Activated CD4-positive, alpha-beta T cell treated with anti-CD3 and anti-CD28 coated beads, Interleukin-2, amount 50 U/mL, for 16 hours (primary cell): ENCODE measurements at places on chromosomes 7 and 10.

DNA sequence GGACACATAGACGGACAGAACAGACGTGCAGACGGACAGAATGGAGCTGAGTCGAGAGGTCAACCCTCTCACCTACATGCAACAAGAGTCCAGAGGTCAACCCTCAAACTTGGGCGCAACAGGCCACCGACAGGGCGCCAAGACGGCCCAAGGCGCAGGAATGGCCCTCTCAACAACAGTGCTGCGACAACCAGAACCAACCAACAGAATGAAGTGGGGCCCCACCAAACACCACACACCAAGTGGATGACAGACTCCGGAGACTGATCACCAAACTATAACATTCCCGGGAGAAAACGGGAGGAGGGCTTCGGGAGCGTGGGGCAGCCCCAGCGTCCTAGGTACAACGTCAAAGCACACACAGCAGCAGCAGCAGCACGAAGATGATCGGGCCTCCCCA lies 13.4 kb downstream of the INTS1 start:
- DNase-seq: no peak

- peak; percentile 59 for DNase-seq
Observed at GRCh38 chr7:121081327-121081936, 92.9 kb downstream of the CPED1 start.

DNA sequence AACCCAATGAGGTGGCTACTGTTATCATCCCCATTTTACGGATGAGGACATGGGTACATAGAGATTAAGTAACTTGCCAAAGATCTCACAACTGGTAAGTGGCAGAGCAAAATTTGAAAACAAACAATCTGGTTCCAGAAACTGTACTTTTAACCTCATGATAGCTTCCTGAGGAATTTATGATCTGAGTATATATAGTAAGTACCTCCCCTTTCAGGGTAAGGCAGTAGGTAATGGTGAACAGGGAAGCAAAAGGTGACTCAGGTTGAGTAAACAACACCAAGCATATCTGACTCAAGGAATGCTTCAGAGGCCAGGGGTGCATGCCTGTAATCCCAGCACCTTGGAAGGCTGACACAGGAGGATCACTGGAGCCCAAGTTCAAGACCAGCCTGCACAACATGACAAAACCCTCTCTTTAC lies 21.1 kb downstream of the KLLN start:
- no peak for DNase-seq

DNA sequence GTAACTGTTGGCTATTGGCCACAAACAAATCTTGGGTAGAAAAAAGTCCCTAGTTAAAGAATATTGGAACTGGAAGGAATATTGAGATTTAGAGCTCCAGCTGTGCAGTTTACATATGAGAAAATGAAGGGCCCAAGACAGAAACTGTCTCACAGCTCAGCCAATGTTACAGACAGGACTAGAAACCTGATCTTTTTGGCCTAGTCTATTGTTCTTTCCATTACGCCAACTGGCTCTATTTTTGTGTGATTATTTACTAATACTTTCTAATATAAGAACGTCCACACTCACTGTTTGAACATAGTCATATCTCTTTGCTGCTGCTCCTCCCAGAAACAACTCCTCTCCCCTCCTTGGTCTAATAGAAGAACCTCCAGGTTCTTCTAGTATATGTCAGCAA lies 1.2 kb downstream of the WEE2 start:
- DNase-seq: no peak

- no peak for DNase-seq
Observed at GRCh38 chr10:132368881-132369635, 27.9 kb upstream of the PWWP2B start.

DNA sequence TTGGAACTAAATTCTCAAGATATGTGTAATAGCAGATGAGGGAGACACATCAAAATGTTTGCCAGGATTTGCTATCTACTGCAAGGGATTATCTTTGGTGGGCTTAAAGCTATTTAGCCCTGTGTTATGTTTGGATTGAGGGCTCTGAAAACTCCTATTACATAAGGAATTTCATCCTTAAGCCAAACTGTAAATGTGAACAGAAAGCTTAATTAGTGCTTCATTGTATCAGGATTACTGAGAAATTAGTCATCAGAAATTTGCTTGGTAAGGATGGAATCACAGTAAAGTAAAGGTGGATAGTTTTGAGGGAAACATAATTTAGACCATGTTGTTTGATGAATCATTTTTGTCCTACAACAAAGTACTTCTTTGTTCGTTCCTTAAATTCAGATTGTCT lies 8.3 kb downstream of the ANKRD7 start:
- no peak for DNase-seq

DNA sequence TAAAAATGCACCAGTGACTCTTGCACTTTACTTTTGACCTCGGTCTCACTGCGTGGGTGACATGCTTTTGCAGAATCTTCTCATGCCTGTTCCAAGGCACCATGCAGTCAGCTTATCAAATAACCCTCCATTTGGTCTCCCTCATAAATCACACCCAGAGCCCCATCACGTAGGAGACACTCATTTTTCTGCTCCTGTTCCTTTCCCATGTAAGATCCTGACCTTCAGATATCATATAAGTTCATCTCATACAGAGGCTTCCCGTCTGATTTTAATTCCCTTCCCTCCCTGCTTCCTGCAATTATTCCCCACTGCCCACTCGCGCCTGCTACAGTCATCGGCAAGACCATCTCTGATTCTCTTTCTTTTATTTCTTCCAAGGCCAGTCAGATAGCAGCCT lies 1226.3 kb upstream of the AUTS2 start:
- DNase-seq: no peak

DNA sequence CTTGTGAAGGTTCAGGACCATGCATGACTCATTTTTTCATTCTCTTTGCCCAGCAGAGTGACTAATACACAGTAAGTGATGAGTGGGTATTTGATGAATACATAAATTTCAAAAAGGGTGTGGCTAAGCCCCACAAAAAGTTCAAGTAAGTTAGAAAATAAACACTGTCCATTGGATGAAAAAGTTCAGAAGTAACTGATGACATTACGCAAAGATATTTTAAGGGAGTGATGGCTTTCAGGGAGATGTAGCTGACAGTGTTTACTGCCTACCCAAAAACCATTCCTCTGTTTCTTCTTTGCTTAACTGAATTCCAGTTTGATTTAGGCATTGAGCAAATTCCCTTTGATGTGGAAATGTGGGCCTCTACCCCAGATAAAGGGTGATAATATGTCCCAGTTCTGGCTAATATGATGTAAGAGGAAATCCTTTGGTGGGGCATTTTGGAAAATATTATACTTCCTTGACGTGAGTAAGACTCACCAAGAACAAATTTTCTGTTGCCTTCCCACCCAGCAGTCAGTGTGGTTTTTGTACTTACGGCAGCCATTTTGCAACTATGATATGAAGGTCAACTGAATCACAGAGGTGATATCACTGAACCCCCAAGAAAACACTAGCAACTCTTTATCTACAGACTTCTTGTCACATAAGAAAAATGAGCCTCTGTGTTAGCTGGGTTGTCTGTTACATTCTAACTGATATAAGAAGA lies 29.0 kb upstream of the EBLN1 start:
- DNase-seq: peak; percentile 76

DNA sequence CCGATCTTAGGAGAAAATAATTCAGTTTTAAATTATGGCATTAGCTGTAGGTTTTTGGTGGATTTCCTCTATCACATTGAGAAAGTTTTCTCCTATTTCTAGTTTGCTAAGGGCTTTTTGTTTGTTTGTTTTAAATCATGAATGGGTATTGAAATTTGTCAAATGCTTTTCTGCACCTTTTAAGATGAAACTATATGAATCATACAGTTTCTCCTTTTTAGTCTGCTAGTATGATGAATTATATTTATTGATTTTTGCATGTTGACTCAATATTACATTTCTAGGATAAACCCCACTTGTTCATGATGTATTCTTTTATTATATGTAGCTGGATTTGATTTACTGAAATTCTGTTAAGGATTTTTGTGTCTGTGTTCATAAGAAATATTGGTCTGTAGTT lies 70.3 kb upstream of the PIP4K2A start:
- peak; percentile 14 for DNase-seq

DNA sequence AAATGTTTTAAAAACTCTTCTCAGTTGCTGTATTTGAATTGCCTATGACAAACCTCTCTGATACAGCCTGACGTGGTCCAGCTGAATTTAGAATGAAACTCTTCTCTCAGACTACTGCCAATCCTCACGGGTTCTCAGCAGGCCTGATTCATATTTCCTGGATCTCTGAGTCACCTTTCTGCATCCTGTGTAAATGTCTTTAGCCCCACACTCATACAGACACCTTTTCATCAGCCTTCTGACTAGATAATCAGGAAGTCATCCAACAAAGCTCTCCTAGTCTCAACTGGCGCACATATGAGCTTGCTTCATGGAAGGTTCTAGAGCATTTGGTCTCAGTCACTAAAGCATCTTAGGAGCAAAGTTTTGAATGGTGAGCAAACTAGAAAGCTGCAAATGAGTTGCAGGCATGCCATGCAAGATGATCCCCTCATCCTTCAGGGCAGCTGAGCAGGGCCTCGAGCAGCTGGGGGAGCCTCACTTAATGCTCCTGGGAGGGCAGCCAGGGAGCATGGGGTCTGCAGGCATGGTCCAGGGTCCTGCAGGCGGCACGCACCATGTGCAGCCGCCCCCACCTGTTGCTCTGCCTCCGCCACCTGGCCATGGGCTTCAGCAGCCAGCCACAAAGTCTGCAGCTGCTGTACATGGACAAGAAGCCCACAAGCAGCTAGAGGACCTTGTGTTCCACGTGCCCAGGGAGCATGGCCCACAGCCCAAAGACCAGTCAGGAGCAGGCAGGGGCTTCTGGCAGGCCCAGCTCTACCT lies 182.8 kb downstream of the ARHGAP12 start:
- DNase-seq: peak; percentile 92

DNA sequence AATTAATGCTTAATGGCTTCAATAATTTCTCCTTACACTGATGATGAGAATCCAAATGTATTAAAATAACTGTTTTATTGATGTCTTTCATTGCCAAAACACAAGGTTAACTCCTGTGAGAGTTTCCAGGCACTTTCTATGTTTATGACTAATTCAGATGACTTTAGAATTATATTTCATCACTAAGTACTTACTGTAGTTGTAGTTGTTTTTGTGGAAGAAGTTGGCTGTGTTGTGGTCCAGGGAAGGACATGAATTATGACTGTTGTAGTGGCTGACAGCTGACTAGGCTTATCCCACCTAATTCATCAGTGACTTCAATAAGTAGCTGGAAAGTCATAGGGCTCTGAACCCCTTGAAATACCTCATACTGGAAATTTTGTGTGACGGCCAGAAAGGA lies 254.8 kb downstream of the HGF start:
- no peak for DNase-seq

DNA sequence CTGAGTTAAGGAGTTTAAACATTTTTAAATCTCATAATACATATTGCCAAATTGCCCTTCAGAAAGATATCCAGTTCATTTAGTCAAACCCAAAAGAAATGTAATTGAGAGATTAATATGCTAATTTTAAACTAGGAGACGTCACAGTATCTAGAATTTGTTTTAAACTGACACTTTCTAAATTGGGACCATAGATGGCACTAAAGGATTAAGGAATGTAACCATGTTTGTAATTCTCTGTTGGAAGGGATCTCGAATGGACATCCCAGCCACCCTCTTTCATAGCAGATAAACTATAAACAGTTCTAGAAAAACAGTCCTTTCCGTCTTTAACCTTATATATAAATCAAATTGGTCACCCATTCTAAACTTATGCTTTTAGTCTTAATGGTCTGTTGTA lies 30.0 kb upstream of the SAMD9L start:
- no peak for DNase-seq

DNA sequence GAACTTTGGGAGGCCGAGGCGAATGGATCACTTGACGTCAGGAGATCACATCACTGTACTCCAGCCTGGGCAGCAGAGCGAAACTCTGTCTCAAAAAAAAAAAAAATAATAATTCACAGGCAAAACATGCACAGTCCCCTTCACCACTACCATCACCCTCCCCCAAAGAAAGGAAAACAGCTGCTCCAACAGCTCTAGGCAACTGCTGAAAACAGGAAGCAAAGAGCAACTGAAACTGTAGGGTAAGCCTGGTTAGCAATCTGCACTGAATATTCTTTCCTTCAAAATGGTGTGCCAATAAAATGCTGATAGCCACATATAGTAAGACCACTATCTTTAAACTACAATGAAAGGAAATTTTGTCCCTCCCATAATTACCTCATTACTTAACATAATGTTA lies 11.8 kb downstream of the NT5C2 start:
- DNase-seq: peak; percentile 27

DNA sequence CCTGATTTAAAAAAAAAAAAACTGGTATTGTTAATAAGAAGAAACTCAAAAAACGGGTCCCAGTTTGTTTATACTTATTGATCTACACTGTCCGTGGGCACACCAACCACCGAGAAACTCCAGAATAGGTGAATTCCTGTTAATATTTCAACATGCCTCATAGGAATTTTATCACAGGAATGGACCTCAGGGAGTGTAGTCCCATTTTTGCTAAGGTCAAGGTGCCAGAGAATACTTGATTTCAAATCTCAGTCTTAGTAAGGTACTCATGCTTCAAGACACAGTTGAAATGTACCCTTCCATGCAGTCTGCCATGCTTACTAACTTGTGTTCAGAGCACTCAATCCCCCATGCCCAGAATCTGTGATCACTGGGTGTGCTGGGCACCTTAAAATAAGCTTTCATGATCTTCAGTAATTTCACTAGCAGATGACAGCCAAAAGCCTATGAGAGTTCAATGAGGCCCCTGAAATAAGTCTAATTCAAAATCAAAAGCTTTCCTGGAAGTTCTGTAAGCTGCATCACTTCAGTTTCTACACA lies 385.7 kb downstream of the TNS3 start:
- DNase-seq: no peak

DNA sequence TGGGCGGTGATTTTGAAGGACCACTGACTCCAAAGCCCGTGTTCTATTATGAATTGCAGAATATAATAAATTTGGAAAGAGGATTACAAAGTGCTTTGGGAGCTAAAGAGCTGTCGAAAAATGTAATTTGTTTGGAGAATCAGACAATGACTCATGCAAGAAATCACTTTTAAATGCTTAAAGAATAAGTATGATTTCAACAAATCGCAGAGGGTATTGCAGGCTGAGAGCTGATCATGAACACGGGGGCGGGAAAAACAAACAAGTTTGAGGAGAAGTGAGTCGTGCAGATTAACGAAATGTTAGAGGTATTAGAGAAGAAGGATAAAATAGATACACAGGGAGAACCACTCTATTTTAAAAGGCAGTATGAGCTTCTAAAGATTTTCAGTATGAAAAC lies 4.9 kb upstream of the HACD1 start:
- no peak for DNase-seq

- no peak for DNase-seq
Observed at GRCh38 chr7:37391791-37392672, 56.6 kb downstream of the ELMO1 start.
